ENCODE measurements at places on chromosomes 7 and 10. TPM values are rescaled to one million over a fixed set of nuclear protein-coding genes. Genes with fewer than 3 reads are reported as not detected.

EGFR gene
- 84.5 TPM for total RNA-seq

NAMPT gene
- total RNA-seq = 165 TPM

TMEM270 gene
- total RNA-seq = not detected

SEMA4G gene
- total RNA-seq = 0.26 TPM

FAS gene
- total RNA-seq = 33.8 TPM

ARMH3 gene
- 13.5 TPM for total RNA-seq

CRYGN gene
- total RNA-seq = 0.78 TPM

TSPAN12 gene
- total RNA-seq = 3.4 TPM

HOXA6 gene
- total RNA-seq = 8.8 TPM

ANKRD1 gene
- total RNA-seq = 0.52 TPM

INHBA gene
- 60.1 TPM for total RNA-seq
